Epithelial cell of proximal tubule (primary cell): ENCODE measurements at places on chromosomes 11 and 22. TPM values are rescaled to one million over a fixed set of nuclear protein-coding genes. Genes with fewer than 3 reads are reported as not detected.

- no peak for DNase-seq
Observed at GRCh38 chr22:48178536-48178935, 1416.1 kb downstream of the TBC1D22A start.

The EHF gene
- total RNA-seq, result 17.1 and 22.7 TPM in 2 replicates

The CRYBB2 gene
- total RNA-seq, result 0.14 TPM in 1 of 2 replicates, not detected in the other

The F2 gene
- total RNA-seq, result 0.17 TPM in 1 of 2 replicates, not detected in the other

The OR8G5 gene
- not detected in 2 replicates for total RNA-seq

- DNase-seq, result no peak
Observed at GRCh38 chr11:91773090-91773489, 451.5 kb upstream of the FAT3 start.

DNA sequence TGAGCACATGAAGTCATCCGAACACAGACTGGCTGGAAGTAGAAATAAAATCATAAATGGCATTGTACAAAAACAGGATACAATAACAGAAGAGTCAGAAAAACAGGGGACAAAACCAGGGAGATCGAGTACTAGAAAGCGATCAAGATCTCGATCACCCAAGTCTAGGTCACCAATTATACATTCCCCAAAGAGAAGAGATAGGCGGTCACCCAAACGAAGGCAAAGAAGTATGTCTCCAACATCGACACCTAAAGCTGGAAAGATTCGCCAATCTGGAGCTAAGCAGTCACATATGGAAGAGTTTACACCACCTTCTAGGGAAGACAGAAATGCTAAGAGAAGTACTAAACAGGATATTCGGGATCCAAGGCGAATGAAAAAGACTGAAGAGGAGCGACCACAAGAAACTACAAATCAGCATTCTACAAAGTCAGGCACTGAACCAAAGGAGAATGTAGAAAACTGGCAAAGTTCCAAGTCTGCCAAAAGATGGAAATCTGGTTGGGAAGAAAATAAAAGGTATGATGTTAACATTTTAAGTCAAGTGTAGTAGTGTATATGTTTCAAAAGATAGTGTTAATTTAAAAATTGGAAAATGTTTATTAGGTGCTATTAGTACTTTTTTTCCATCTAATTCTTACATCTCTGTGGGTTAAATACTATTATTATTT lies 9.4 kb downstream of the PCF11 start:
- no peak for DNase-seq

DNA sequence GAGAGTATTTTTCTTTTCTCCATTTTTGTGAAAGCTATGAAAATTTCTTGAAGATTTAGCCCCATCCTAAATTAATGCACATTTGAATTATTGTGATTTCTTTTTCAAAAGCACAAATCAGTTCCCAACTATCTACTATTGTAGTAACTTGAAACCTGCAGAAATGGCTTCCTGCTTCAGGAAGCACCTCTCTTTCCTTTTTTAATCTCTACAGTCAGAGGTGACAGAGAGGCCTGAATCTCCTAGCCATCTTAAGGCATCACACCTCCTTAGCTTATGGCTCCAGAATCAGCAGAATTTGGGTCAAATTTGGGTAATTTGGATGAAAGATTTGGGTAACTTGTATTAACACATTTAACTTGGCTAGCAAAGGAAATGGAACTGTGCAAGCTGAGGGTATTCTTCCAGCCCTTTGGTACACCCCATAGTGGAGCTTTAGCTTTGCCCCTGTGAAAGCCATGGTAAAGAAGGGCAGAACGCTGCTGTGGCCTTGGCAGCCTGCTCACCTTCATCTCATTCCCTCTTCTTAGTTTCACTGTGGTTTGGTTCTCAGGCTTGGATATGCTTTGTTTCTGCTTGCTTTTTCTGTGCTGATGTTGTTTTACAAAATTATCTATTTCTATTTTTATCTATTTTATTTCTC lies 16.2 kb downstream of the TBCEL start:
- DNase-seq, result no peak

- no peak for DNase-seq
Observed at GRCh38 chr11:123173856-123174186, 21.2 kb downstream of the CLMP start.

The PTGDR2 gene
- total RNA-seq, result 0.29 TPM in 1 of 2 replicates, not detected in the other

- peak; percentile 72 for DNase-seq
Observed at GRCh38 chr22:38305471-38306448, 11.5 kb downstream of the CSNK1E start.

The OVOL1 gene
- total RNA-seq, result 4.8 and 12.5 TPM in 2 replicates

DNA sequence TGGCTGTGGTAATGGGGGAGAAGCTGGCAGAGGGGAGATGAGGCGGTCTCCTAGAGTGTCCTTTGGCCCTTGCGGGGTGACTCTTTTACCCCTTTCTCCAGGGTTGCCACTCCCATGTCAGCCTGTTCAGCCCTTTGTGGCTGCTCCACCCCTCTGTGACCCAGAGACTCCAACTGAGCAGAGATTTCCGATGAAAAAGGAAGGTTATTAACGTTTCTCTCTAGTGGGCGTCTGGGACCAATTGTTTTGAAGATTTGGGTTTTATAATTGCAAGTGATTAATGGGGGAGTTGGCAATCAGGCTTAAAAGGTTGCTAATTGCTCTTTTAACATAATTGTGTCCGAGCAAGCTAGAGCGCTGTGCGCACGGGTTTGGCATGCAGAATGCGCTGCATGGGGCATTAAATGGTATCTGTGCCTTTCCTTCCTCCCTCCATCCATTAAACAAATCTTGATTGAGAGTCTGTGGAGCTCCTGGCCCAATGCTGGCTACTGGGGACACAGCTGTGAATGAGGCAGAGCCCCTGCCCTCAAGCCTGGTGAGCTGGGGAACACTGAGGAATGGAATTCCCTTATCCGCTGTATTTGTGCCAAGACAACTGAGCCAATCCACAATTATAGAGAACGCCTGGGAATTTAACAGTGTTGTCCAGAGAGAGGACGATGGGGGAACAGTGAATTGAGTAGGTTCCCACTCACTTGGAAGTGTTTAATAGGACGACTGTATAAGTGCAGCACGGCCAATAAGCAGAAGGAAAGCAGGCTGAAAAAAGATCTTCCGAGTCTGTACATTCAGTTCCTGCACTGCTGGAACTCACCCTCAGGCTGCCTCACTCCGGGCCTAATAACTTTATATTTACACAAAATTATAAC lies 295.9 kb downstream of the MIAT start:
- no peak for DNase-seq

- DNase-seq, result no peak
Observed at GRCh38 chr22:31897842-31898805, 46.2 kb upstream of the YWHAH start.
